ENCODE measurements at places on chromosomes 1 and 21.

DNA sequence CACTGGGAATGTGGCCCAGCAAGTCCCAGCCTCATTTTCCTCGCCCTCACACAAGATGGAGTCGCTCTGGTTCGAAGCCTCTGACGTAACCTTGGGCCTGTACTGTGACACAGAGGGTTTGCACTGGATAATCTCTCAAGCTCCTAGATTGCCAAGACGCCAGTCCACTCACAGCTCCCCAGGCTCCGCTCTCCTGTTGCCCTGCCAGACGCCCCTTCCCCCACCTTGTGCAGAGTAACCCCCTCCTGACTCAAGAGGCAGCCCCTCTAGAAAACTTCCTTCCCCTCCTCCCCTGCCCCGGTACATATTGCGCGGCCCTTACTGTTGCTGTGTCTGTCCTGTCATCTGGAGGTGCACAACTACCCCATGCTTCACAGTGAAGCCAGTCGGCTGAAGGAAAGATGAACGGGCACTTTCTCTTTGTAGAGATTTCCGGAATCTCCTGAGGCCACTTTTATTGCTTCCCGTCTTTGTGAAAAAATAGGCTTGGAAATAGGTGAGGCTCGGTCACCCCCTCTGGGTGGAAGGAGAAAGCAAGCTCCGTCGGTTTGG is 981 bp upstream of the KIAA1614 start:
- DNase-seq: peak; percentile 55

DNA sequence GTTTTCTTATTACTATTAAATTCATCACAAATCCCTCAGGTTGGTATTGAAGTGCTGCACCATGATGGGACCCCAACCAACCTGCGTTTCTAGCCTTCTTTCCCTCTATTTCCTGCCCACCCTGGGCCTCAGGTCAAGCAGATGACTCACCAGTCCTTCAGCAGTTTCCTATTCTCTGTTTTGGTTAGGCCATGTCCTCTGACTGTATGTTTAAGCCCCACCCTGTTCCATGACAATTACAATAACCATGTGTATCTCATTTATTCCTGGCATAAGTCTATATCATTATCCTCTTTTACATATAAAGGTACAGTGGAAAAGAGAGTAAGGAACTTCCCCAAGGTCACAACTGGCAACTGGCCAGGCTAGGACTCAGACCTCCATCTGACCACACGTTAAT is 5.3 kb upstream of the FAM78B start:
- no peak for DNase-seq

DNA sequence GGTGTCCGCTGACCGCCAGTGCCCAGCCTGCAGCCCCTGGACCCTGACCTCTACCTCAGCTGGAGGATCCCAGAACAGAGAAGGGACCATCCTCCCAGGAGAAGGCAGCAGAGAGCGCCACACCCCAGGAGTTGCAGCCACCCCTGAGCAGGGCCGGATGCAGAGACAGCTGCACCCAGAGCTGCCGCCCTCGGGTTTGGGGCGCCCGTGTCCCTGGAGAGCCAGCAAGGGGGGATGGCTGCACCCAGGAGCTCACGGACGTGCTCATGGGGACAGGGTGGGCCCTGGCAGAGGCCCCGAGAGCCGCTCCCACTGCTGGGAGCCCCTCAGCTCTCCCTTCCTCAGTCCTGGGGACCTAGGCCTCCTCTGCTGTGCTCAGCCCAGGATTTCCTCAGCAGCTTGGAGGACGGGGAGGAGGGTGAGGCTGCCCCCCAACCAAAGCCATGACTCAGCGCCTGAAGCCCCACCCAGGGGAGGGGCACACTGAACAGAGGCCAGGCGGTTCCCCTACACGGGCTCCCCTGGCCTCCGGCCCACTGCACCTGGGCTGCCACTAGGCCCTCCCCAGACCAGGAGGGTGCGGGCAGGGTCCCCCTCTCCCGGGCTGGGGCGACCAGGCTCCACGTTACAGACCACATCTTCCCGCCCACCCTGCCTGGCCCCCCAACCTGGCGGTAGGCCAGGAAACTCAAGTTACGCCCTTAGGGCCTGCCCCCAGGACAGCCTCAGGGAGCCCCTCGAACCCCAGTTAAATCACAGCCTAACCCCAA is 2.2 kb downstream of the ACAP3 start:
- DNase-seq: peak; percentile 81

DNA sequence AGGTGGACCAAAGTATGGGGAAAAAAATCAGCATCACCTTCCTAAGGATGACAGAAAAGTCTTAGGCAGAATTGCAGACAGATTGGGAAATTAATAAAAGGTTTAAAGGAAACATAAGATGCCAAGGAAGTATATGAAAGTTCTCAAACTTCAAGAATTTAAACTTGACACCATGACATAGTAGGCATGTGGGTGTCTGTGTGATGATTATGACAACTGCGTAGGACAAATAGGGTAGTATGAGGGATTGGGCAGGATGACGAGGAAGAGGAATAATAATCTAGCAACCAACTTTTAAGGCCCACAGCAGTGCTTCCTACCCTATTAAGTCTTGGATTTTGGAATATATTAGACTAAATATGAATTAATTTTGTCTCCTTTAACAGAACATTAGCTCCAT is 52.4 kb downstream of the HNRNPR start:
- DNase-seq: no peak

- DNase-seq: no peak
These were observed 3.3 kb downstream of the WNT3A start for GRCh38 chr1:228009828-228010775.

DNA sequence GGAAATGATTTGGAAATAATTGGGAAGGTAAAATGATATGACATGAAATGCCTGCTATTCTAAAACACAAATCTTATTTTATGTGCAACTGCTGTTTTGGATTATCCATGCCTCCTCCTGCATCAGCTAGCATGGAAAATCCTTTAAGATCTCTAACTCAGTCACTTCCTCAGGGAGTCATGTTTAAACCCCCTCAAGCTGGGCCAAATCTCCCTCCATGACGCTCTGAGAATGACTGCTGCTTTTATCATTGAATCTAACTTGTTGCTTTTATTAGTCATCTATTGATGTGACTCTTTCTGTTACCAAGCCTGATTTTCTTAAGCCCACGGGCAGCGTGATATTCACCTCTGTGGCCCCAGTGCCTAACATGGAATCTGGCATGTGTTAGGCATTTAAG is 324.8 kb downstream of the DISC1 start:
- DNase-seq: peak; percentile 54

DNA sequence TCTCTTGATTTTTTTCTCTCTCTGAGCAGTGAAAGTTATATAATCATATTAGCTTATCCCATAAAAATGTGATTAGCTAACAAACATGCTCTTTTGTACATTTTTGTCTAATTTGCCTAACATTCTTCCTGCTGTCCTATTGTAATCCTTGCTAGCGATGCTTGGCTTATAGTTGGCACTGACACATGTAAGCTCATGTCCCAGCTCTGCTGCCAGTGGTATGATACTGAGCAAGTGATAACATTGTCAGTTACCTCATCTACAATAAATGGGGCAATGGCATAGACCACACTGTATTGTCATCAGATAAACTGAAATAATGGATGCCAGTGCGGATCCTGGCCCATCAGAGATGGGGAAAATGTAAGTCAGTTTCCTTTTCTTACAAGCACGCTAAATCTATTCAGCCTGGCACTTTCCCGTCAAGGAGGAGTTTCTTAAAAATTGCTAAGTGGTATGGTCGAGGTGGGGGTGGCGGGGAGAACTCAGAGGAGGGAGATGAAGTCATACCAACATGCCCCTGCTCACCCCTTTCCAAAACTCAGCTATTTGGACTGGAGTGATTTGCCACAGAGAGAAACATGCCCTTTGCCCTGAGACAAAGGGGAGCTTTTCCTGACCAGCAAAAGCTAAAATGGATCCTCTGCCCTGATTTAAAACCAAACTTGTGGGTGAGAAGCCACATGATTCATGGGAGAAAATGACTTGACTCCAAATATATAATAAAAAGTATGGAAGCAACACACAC is 1.3 kb downstream of the FYB2 start:
- no peak for DNase-seq

DNA sequence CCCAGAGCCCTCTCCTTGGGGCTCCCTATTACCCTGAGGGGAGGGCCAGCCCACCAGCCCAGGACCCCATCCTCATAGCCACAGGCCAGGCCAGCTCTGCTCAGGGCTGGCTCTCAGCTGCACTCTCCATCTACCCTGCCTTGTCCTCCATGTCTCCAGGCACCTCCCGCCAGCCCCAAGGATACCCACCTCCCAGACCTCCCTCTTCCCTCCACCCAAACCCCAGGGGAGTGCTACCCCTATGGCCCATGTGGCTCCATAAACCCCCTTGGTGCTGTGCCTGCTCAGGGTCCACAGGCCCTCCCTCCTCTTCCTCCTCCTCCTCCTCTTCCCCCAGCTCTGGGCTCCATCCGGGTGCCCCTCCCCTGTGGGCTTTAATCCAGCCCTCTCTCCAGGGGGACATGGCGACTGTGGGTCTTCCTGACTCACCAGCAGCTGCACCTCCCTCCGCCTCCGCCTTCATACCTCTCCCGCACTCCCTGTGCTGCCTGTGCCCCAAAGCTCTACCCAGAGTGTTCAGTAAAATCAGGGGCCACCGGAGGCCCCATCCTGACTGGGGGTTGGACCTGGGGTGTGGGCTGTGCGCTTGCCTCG is 9.1 kb downstream of the YBEY start:
- DNase-seq: peak; percentile 85

DNA sequence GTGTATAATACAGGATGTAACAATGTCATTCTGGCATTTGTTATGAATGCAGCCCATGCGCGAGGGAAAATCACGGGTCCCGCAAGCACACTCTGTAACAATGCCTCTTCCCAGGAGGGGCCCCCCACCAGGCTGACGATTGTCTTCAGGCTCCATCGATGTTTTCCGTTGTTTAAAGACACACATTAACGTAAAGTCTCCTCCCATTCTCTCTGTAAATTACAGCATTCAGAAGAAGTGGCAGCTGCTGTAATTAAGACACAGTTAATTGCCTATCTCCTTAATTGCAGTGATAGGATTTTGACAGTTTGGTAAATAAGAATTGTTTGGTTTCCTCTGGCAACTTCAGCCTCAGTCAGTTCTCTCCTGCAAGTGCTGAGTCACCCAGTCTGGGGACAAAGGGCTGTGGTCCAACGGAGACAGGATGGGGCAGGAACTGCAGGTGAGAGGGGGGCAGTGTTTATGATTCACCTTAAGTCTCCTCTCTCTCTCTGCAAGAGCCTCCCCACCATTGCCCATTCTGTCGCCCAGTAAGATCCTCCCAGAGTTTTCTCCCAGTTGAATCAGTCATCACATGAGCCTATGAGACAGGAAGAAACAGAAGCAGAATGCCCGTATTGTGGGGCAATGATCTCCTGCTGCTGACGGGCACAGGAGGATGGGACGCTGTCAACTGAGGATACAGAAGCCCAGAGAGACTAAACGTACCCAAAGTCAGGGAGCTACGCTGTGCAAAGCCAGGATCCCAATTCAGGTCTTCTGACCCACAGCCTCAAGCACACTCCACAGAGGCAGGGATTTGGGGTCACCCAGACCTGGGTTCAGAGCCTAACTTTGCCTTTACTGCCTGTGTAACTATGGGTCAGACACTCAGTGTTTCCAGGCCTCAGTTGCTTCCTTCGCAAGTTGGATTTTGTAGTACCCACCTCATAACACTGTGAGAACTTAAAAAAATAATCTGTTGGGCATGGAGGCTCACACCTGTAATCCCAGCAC is 110.0 kb downstream of the ADSS2 start:
- peak; percentile 88 for DNase-seq

GRCh38 chr1:236377832-236378535 is 16.1 kb upstream of the EDARADD start:
- no peak for DNase-seq

- no peak for DNase-seq
These were observed 62.5 kb downstream of the WNT9A start for GRCh38 chr1:227885135-227885647.

DNA sequence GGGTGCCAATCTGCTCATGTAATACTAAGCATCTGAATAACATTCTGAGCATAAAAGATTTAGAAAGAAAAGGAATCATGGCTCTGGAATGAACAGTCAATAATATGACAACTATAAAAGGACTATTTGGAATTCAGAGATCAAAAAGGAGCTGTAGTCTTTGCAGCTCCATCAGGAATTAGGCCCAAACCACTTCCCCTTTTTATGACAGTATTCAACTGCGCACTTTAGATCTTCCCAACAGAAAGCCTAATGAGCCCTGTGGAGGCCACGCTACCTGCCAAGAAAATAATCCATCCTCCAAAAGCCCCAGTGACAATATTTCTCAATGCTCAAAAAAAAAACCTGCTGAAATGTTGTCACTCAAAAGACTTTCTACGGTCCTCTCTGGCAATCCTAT is 163.2 kb downstream of the SNX7 start:
- DNase-seq: no peak

GRCh38 chr1:78586572-78586971 is 33.7 kb upstream of the IFI44L start:
- DNase-seq: no peak

GRCh38 chr1:52139817-52140540 is 1.9 kb upstream of the ZFYVE9 start:
- DNase-seq: peak; percentile 36

DNA sequence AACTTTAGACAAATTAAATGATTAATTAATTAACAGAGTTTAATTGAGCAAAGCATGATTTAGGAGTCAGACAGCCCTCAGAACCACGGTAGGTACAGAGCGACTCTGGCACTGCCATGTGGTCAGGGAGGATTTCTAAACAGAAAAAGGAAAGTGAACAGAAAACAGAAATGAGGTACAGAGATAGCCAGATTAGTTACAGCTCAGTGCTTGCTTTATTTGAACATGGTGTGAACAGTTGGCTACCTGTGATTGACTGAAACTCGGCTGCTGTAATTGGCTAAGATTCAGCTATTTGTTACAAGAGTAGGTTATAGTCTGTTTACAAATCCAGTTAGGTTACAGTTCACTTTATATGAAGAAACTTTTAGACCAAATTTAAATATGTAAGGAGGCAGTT is 163.0 kb upstream of the TNR start:
- no peak for DNase-seq

GRCh38 chr1:19384772-19385187 is 72.7 kb downstream of the SLC66A1 start:
- DNase-seq: no peak

DNA sequence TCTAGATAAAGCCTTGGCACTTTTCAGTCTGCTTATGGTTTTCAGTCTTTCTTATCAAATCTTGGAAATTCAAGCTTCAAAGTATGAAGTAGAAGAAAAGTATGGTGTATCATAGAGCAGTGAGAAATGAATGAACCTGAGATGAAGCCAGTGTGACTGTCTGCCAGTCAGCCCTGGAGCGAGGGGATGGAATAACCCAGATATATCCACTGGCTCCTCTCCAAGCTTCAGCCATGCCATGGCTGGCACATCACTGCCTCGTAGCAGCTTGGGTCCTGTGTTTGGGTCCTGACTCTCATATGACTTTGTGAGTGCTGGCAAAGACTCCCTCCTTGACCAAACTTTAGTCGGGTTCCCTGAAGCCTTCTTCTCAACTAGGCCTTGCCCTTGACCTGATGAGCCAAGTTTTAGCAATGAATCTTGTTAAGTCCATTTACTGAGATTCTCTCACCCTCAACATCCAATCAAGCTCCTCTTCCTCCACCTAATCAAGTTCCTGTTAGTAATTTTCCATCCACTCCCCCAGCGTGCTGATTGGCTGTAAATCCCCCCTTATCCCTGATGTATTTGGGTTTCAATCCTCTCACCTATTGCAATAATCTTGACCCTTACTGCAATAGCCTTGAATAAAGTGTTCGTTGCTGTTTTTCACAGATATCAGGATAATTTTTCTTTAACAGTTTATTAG is 62.5 kb upstream of the PRDX6 start:
- no peak for DNase-seq

- DNase-seq: peak; percentile 13
These were observed 2.3 kb upstream of the JAM2 start for GRCh38 chr21:25636727-25637126.

- DNase-seq: no peak
These were observed 14.6 kb upstream of the WNT4 start for GRCh38 chr1:22157359-22157966.

Data from A172 (cell line).